Glomerular endothelial cell (primary cell): ENCODE measurements at places on chromosomes 12 and 14.

DNA sequence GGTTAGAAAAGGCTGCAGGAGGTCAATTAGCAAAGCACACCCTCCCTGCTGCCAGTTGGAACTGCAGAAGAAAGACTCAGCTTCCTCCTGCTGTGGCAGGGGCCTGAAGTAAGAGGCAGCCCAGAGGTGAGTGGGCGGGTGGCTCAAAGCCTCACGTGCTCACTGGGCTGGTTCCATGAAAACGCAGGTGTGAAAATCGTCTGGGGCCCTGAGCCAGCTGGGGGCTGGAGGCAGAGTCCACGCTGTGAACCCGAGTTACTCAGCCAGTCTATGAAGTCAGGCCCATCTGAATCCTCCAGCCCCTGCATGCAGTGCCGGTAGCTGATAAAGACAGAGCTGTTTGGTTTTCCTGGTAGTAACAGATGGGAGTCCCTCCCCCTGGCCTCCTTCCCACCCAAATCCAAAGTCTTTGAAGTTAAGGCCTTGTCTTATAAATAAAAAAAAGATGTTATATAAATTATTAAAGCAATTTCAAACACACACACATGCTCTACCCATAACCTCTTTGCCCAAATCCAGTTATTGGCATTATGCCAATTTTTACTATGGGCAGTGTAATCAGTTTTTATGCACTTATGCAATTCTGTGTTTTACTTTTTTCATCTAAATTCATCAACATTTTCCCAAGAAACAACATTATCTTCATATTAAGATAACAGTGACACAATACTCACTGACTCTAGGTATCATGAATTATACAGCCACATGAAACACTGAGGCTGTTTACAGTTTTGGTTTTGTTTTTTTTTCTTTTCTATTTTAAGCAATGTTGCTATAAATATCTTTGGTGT lies 57.9 kb upstream of the PNMA1 start:
- DNase-seq = no peak

DNA sequence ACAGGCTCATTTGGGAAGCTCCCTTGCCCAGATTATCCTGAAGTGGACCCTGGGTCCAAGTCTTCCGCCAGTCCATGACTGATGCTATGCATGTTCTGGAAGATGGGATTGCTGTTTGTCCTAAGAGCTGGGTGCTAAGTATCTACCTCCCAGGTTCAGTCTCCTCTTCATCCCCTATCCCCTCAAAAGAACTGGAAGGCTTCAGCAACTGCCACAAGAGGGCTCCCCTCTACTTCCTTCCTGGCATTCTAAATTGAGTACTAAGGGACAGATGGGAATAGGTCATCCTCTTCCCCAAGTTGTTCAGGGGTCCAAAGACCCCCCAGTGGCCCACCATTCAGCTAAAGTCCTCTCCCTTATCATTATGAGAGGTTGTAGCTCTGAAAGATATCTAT lies 9.0 kb upstream of the FKBP11 start:
- DNase-seq = no peak

- DNase-seq = no peak
Observed at GRCh38 chr12:119206348-119207062, 27.8 kb downstream of the HSPB8 start.

DNA sequence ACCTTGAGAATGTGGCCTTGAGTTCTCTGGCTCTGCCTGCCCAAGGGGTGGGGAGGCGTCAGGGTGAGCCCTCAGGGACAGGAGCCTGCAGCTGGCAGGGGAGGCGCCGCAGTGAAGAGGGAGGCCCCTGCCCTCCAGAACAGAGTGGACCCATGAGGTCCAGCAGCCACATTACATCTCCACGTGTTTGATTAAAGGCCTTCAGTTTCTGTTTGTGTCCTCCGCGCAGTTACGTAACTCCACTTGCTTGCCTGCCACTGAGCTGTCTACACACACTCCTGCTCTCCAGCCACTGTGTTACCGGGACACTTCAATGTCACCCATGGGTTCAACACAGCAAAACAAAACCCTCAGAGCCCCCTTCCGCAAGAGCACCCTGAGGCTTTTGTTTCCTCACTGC lies 70.4 kb downstream of the CHGA start:
- no peak for DNase-seq

DNA sequence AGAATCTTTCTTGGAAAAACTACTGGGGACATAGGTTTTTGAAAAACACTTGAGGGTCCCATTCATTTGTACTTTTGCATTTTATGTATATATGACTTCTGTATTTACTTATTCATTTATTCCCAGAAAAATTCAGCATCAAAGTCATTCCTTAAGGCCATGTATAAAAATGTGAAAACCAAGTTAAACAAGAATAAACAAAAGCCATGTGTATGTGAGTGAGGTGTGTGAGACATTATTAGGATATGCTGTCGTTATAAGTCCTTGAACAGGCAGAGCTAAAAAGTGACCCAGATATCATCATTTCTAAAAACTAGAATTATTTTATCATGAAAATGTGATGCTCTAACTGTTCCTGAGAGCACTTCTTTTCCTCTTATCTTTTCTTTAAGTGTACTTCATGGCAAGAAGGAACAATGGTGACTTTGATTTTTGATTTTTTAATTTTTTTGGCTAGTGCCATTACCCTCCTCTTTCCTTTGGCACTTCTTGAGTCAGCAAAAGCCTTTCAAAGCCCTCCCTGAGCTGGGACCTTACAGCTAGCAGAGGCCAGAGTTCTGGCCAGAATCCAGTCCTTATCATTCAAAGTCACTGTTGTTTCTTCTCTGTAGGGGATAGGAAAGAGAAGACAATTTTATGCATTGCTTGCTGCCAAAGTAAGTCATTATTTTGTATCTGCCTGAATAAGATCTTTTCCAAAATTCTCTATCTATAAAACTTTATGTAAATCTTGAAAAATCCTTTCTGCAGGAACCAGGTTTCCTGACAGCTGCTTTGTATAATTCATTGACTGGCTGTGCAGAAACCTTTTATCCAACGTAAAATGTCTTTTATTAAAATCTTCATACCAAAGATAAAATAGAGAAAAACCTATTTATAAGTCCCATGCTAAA lies 419.7 kb upstream of the PRICKLE1 start:
- DNase-seq = no peak

- DNase-seq = no peak
Observed at GRCh38 chr14:84425968-84426367, 1104.0 kb upstream of the FLRT2 start.

GRCh38 chr14:57831981-57832380 lies 33.9 kb downstream of the SLC35F4 start:
- no peak for DNase-seq

DNA sequence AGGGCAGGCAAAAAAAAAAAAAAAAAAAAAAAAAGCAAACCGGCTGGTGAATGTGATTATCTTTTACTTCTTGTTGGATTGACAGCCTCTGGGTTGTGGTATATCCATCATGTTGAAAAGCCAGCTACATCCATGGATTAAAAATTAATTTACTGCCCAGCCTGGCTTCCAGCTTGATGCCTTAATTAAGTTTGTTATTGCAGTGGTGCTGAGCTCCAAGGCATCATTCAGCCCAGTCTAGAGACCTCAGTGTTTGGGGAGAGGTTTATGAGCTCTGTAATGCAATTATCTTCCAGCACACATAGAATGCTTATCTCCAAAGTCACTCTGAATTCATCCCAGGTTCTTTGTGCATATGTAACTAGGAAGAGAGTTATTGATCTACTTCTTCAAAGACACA lies 114.8 kb downstream of the RIMBP2 start:
- no peak for DNase-seq

DNA sequence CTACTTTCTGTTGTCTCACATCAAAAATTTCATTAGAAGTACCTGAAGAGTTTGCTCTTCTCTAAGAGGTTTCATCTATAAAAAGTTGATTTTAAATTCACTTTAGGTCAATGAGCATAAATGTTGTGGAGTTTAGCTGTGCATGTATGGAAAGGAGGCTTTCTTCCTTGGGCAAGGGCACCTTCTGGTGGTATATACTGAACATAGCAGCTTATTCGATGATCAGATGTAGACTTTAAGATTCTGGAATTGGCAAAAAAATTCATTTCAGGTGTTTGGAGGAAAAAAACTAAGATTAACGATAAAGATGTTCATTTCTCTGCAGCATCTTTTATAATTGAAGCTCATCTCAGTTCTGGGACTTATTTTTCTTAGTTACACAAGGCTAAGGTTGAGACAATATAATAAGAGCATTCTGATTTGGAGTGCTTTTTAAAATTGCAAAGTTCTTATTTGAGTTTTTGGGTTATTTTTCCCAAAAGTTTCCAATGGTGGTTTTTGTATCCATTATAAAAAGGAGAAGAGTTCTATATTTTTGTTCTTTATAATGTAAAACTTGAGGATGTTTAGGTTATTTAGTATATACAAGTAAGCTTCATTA lies 46.8 kb downstream of the TMEM117 start:
- peak; percentile 27 for DNase-seq

- DNase-seq = no peak
Observed at GRCh38 chr12:93356214-93356613, 21.5 kb upstream of the NUDT4 start.

DNA sequence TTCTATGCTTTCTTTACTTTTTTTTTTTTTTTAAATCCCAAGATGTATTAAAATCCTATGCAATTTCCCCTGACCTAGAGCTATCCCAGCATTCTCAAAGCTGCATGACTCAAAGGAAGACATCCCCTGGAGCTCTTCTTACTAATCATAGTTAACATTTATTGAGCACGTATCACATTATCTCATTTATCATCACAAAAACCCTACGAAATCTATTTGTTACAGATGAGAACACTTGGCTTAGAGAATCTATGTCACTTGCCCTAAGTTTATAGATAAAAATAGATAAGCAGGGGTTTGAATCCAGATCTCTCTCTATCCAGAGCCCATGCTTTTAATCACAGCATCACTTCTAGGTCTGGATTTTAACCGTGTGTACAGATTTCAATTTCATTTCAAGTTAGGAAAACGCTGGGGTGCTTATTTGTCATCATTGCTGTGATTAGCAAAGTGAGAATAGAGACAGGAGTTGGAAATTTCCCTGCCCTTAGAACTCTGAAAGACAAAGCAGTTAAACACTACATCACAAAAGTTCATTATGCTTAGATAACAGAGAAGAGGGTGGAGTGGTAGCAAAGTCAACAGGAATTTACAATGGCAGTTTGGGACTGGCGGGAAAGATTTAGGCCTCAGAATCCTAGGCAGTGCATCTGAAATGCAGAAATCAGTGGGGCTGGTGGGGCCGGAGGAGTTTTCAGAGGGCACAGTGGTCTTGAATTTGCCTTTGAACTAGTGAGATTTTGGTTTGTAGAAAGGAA lies 177.7 kb upstream of the FRMD6 start:
- no peak for DNase-seq

- DNase-seq = no peak
Observed at GRCh38 chr14:105865904-105866840, 339.8 kb downstream of the TMEM121 start.
